Effector memory CD8-positive, alpha-beta T cell (primary cell): ENCODE measurements at places on chromosomes 4 and X.
A peak's percentile ranks its signal among the peaks of the same experiment; 100 is the strongest.

- DNase-seq: no peak
Observed at GRCh38 chr4:17468619-17469221, 43.2 kb downstream of the QDPR start.

GRCh38 chrX:19285857-19286256, 57.9 kb upstream of the PDHA1 start:
- DNase-seq: no peak

DNA sequence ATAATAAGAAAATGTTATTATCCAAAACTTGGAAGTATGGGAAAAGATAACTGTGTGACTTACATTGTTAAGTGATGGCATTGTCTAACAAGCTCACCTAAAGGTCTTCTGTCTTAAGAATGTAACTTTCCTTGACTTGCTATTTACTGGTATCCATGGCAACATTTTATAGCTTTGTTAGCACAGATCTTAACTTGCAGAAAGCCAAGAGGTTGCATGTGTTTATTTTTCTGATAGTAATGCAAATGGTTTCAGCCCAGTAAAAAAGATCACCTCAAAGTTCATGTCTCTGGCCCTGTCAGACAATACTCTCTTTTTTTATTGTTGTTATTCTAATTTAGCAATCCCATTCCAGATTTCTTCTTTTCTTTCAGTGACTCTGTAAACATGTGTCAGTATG, 425.3 kb downstream of the SPRY1 start:
- DNase-seq: no peak

DNA sequence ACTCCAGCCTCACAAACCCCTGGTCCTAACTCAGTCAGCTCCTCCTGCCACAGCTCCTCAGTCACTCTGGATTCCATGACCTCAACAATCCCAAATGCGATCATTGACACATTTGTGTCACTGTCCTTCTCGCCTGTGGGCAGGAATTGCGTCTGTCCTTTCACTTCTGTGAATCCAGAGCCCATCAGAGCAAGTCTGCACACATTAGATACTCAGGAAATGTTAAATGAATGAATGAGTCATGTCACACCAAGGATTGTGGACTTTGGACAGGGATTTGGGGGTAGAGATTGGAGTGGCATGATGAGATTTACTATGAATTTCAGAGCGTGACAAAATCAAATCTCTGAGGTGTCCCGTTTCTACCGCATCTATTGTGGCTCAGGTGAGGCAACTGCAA, 11.8 kb upstream of the CLDN24 start:
- DNase-seq: no peak

- DNase-seq: no peak
Observed at GRCh38 chr4:75843596-75843995, 58.7 kb downstream of the PPEF2 start.

DNA sequence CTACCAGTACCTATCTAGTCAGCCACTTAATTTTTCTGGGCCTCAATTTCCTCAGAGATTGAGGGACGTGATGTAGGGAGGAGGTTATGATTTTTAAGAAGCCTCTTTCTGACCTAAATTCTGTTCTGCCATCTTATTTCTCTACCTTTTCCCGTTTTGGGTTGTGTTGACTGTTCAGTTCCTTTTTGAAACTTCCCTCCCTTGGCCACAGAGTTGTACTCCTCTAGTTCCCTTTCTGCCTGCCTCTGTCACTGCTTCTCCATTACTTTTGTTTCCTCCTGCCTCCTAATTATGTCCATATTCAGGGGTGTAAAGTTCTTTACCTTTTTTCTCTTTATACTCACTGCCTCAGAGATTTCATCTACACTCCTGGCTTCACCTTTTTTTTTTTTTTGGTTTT, 25.4 kb downstream of the CLCN5 start:
- DNase-seq: no peak

DNA sequence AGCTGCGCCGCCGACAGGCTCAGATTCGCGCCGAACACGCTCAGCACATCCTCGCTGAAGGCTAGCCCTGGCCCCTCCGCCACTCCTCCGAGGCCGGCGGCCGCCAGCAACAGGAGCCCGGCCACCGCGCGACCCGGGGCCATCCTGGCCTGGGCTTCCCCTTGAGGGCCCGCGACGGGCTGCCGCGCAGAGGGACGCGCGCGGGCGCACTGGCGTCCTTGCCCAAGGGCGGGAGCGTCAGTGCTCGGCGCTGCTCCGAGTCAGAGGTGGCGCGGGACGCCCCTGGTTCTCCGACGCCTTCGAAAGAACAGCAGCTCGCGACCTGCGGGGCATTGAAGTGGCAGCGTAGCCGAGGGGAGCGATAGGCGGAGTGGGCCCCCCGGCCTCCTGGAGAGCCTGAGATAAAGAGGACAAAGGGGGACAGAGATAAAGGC, 745 bp downstream of the SLC39A8 start:
- DNase-seq: peak; percentile 68

DNA sequence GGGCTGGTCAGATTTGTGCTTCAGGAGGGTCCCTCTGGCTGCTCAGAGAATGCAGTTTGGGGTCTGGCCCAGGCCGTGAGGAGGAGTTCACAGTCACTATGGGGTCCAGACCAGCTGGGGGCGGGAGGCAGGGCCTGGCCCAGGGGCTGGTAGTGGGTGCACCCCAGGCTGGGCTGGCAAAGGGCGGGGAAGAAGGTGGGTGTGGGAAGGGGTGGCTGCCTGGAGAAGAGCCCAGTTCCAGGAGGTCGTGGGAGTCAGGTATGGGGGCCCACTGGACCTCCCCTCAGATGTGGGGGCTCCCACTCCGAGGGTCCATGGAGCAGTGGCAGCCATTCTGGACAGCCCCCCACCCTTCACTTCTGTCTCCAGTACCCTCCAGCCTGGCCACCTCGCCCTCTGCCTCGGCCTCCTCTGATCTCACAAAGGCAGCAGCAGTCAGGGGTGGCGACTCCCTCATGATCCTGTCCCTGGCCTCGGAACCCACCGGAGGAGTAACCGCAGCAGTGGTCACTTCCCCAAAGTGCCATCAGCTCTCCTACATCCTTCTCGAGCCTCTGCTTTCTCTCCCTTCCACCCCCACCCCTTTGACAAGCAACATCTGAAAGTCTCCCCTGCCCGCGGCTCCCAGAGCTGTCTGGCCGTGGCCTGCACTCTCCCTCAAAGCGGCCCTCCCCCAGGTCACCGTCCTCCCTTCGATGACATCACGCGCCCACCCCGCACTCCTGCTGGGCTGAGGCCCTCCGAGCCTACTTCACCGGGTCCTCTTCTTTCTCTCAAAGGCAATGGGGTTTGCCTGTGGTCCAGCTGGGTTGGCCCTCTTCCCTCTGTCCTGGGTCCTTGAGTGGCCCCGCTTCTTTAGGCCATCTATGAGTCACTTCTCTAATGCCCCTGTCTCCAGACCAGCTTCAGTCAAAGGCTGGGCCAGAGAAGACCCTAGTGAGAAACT, 1.7 kb upstream of the SLC6A8 start:
- no peak for DNase-seq

DNA sequence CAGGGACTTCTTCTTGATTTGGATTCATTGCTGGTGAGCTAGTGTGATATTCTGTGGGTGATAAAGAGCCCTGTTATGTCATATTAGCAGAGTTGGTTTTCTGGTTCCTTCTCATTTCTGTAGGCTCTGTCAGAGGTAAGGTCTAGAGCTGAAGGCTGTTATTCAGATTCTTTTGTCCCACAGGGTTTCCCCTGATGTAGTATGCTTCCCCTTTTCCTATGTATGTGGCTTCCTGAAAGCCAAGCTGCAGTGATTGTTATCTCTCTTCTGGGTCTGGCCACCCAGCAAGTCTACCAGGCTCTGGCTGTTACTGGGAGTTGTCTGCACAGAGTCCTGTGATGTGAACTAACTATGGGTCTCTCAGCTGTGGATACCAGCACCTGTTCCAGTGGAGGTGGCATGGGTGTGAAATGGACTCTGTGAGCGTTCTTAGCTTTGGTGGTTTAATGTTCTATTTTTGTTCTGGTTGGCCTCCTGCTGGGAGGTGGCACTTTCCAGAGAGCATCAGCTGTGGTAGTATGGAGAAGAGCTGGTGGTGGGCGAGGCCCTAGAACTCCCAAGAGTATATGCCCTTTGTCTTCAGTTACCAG, 373.7 kb downstream of the AR start:
- DNase-seq: no peak

- no peak for DNase-seq
Observed at GRCh38 chrX:102546828-102547493, 30.4 kb upstream of the TMSB15A start.

DNA sequence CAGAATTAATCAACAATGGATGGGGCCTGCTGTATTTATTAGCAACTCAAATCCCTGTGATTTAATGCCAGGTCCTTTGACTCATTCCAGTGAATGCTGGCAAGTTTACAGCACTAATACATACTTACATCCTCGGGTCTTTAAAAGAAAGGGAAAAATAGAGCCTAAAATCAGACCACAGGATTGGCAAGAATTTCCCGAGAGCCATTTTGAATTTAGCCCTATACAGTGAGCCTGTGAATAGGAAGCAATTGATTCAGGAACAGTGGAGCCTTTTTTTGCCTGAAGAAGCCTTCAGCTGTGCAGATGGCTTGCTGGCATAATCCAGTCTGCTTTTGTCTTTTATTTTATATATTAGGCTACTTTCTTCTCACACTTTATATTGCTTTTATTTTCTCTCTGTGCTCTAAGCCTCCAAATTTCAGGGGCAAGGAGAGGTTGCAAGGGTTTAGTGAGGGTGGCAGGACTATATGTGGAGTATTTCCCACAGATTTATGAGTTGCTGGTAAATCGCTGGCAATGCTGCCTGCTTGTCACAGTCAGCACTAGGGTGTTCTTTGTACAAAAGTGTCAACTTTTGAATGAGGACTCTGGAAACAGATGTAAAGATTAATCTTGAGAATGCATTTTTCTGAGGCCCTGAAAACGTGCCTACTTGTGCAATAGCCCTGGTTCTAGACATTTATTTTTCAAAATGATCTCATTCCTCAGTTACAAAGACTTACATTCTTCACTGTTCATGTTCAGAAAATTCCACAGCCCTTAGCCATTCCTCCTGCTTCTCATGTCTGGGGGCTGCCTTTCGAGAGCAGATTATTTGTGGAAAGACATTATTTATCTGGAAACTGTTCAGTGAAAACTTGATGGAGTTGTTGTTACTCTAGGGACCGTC, 303.5 kb downstream of the SPRY1 start:
- DNase-seq: no peak

DNA sequence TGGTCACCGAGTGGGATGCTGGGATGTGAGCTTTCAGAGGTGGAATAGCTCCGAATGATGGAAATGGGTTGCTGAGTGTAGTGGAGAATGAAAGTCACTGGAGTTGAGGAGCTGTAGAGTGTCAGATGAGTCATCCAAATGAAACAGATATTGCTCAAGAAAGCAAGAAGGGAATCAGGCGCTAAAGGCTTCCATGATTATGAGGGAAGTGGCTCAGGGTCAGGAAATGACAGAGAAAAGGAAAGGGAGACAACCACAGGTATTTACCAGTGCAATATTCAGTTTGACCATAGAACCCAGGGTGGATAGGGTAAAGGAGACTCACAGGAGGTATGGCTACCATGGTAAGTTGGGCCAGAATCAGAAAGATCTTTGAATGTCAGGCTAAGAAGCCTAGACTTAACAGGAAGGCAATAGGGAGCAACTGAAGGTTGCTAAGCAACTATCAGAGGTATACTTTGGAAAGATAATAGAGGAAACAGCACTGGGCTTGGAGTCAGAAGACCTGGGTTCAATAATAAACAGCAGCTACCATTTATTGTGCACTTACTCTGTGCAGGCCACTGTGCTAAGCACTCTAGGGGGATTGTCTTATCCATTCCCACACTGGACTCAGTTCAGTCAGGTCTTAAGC, 11.7 kb downstream of the LAS1L start:
- DNase-seq: no peak

DNA sequence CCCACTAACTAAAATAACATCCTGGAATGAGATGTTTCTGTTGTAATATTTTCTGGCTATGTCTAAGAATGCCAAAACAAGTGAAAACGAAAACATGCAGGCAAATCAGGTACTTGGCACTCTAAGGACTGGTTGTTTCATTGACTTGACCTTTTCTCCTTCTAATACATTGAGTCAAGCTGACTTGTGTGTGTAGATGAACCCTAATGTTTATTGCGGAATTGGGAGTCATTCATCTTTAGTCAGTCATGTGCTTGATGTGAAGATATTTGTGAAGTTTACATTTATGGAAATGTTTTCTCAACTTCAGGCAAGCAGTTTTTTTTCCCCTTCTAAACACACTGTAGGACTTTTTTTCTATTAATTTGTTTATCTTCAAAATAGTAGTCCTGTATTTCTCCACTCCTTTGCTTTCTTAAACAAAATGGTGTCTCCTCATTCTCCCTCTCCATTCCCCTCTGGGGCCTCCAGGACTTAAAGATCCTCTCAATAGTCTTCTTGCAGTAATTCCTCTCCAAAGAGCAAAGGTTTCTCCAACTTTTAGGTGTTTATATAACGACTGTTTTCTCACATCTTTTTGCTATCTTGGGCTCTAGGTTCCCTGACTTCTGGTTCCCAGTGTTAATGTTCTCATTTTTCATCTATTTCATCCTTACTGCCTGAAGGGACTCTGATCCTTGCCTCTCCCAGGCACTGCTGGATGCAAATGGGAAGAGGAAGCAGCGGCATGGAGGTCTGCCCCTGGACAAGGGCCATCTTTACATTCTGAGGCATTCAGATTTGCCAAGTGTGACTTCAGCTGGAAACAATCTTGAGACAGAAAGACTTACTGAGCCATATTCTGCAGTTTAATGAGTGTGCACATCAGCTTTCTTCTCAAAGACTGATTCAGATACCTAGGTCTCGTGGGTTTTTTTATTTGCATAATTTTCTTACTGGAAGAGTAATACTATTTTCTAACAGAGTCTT, 166.4 kb downstream of the ARHGAP6 start:
- no peak for DNase-seq

GRCh38 chr4:152014280-152014679, 253.5 kb upstream of the GATB start:
- DNase-seq: no peak

DNA sequence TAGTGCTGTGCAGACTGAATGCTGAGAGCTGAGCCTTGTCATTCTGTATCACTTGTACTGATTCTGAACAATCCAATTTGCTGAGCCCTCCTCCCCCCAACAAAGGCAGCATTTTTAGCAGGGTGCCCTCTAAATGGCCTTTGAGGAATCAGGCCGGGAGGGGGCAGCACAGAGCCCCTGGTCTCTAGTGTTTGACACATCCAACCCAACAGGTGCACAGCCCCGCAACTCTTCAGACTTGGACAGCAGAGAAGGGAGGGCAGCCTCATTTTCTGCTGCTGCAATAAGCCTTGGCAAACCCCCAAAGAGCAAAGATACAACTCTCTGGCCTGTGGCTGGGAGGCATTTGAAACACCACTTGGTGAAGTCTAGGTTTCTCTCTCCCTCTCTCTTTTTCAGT, 3.4 kb downstream of the ATP1B4 start:
- DNase-seq: peak; percentile 30

GRCh38 chr4:62015043-62015739, 815.1 kb downstream of the ADGRL3 start:
- no peak for DNase-seq

DNA sequence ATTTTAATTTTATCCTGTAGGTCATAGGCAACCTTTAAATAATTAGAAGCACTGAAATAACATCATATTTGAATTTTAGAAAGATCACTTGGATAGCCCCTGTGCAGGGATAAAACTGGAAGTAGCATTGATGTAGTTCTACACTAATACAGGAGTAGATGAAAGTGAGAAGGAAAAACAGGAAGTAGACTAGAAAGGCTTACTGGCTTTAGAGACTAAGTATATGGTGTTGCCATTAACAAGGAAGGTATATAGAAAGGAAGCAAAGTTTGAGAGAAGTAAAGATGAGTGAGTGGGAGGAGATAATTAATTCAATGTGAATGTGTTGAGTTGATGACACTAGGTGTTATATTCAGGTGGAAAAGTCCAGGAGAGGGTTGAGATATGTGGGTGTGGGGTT, 73.1 kb upstream of the EPGN start:
- no peak for DNase-seq
